ENCODE measurements at places on chromosomes 13 and 19. TPM values are rescaled to one million over a fixed set of nuclear protein-coding genes. Genes with fewer than 3 reads are reported as not detected.
A peak's percentile ranks its signal among the peaks of the same experiment; 100 is the strongest.

Gene ZNF100
- 23.5 TPM for total RNA-seq

Gene ZNF443
- 3.9 TPM for total RNA-seq

Gene ADGRL1
- 28.0 TPM for total RNA-seq

- peak overlapping the region; percentile 62 for H3K27ac ChIP-seq
- H3K4me3 ChIP-seq, result peak overlapping the region; percentile 32
- no peak for DNase-seq
- H3K27me3 ChIP-seq, result no peaks in the 10 kb centered on the region
- H3K36me3 ChIP-seq, result peaks cover 3% of the 10 kb centered on the region
Measured at GRCh38 chr19:11506101-11506555, 489 bp upstream of the ZNF653 start.

DNA sequence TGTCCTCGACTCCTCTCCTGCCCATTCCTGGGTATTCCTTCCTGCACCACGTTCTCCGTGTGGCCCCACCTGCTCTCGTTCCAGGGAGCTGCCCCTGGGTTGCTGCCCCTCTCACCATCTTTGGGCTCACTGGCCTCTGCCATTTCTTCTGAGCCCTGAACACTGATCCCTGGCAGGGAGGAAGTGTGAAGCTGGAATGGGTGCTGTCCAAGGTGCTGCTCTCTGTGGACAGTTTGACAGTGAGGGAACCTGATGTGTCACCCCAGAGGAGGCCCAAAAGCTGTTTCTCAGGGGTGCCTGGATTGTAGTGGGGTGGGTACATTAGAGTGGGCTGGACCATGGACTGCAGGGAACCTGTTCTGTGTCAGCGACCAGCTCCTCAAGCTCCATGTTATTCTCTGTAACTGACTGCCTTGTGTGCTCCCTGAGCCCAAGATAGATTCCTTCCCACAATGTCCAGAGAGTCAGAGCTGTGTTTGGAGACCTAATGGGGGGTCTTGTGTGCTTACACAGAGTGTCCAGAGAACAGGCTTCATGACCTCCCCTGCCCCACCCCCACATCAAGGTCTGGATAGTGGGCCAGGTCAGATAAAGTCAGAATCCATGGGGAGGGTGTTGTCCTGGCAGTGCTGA lies 7.2 kb upstream of the CEACAM8 start:
- H3K27ac ChIP-seq, result no peak overlapping the region
- H3K27me3 ChIP-seq, result no peaks in the 10 kb centered on the region
- no peak for DNase-seq
- no peak overlapping the region for H3K4me3 ChIP-seq
- H3K4me1 ChIP-seq, result no peaks in the 10 kb centered on the region
- no peaks in the 10 kb centered on the region for H3K36me3 ChIP-seq

- H3K27ac ChIP-seq, result no peak overlapping the region
- no peaks in the 10 kb centered on the region for H3K36me3 ChIP-seq
- H3K4me3 ChIP-seq, result no peak overlapping the region
Measured at GRCh38 chr13:37954191-37954590, 84.6 kb upstream of the TRPC4 start.

- H3K36me3 ChIP-seq, result no peaks in the 10 kb centered on the region
- DNase-seq, result no peak
- no peaks in the 10 kb centered on the region for H3K27me3 ChIP-seq
- no peaks in the 10 kb centered on the region for H3K4me1 ChIP-seq
- no peak overlapping the region for H3K27ac ChIP-seq
Measured at GRCh38 chr13:59776924-59777690, 386.6 kb downstream of the DIAPH3 start.

- no peaks in the 10 kb centered on the region for H3K27me3 ChIP-seq
- no peak overlapping the region for H3K27ac ChIP-seq
- no peak overlapping the region for H3K4me3 ChIP-seq
Measured at GRCh38 chr19:45187421-45188100, 9.0 kb downstream of the BLOC1S3 start.

DNA sequence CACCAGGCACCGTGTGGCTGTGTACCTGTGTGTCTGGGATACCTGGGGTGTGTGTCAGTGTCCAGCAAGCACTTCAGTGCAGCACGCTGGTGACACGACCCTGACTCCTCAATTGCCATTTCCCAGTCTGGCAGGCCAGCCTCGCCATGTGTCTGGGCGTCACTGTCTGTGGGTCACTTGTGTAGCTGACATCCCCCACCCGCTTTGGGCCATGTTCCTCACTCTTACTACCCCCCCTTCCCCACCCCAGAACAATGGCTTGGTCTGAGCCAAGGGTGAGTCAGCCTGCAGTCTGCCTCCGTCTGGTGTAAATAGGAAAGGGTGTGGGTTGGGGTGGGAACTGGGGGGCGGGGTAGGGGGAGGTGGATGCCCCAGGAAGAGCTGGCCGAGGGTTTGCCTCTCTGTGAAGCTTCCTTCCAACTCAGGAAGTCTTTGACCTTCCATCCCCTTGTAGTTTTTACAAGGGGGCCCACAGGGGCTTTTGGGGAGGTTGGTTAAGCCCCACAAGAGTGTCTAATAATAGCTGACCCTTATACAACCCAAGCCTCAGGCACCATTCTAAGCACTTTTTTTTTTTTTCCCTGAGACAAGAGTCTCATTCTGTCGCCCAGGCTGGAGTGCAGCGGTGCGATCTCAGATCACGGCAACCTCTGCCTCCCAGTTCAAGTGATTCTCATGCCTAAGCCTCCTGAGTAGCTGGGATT lies 17.6 kb downstream of the NOVA2 start:
- H3K4me3 ChIP-seq, result no peak overlapping the region
- DNase-seq, result no peak
- H3K36me3 ChIP-seq, result no peaks in the 10 kb centered on the region
- H3K27me3 ChIP-seq, result peaks cover 5% of the 10 kb centered on the region
- peaks cover 2% of the 10 kb centered on the region for H3K4me1 ChIP-seq
- H3K27ac ChIP-seq, result no peak overlapping the region

DNA sequence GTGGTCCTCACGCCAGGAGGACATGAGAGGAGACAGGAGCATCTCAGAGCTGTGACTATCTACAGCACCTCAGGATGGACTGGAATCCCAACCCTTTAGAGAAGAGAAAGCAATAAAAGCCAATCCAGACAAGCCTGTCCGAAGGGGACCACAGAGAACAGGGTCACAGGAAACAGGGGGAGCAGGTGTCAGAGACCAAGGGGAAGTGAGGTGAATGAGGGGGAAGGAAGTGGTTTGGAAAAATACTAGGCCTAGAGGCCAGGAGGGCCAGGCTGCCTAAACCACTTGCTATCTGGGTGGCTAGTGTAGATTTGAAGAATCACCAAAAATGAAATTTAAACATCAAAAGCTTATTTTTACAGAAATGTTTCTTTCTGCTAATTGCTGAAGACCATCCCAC lies 16.2 kb downstream of the TMTC4 start:
- peaks cover 19% of the 10 kb centered on the region for H3K4me1 ChIP-seq
- DNase-seq, result no peak
- peaks cover 48% of the 10 kb centered on the region for H3K36me3 ChIP-seq
- no peaks in the 10 kb centered on the region for H3K27me3 ChIP-seq
- H3K27ac ChIP-seq, result no peak overlapping the region
- H3K4me3 ChIP-seq, result no peak overlapping the region
